Adipose tissue (tissue), 3 donors: ENCODE measurements at places on chromosomes 7 and 10. TPM values are rescaled to one million over a fixed set of nuclear protein-coding genes. Genes with fewer than 3 reads are reported as not detected.

STAMBPL1 gene
- 5.4 TPM for polyA plus RNA-seq

RAPGEF5 gene
- 7.0 TPM for polyA plus RNA-seq

CUBN gene
- 0.20 TPM for polyA plus RNA-seq

LRIT1 gene
- not detected for polyA plus RNA-seq

LIPK gene
- polyA plus RNA-seq = not detected

SH3PXD2A gene
- 3.0 TPM for polyA plus RNA-seq

CPVL gene
- 2.6 TPM for polyA plus RNA-seq

LIPF gene
- 298 TPM for polyA plus RNA-seq

CCNY gene
- polyA plus RNA-seq = 14.0 TPM

EXOC6 gene
- 5.6 TPM for polyA plus RNA-seq

C10orf53 gene
- polyA plus RNA-seq = not detected

CRHR2 gene
- 1.1 TPM for polyA plus RNA-seq

DNAH11 gene
- 0.30 TPM for polyA plus RNA-seq

CYP2C9 gene
- polyA plus RNA-seq = 1.7 TPM

SLC13A4 gene
- not detected for polyA plus RNA-seq

TACR2 gene
- 0.85 TPM for polyA plus RNA-seq

SPDYE6 gene
- not detected for polyA plus RNA-seq

VWA2 gene
- 0.68 TPM for polyA plus RNA-seq

ITGA8 gene
- 4.3 TPM for polyA plus RNA-seq

CPA5 gene
- not detected for polyA plus RNA-seq

CTAGE15 gene
- polyA plus RNA-seq = 0.03 TPM

HEPACAM2 gene
- 0.48 TPM for polyA plus RNA-seq

NKX2-3 gene
- 1.1 TPM for polyA plus RNA-seq

SLC16A9 gene
- polyA plus RNA-seq = 0.19 TPM

SEPTIN14 gene
- polyA plus RNA-seq = not detected

SLIT1 gene
- 0.18 TPM for polyA plus RNA-seq

DOCK1 gene
- 21.5 TPM for polyA plus RNA-seq

LRRC17 gene
- 1.2 TPM for polyA plus RNA-seq

MYH16 gene
- polyA plus RNA-seq = not detected

OR9A2 gene
- polyA plus RNA-seq = not detected

AKR1C2 gene
- polyA plus RNA-seq = 394 TPM

STAG3 gene
- polyA plus RNA-seq = 0.52 TPM

LRRC18 gene
- polyA plus RNA-seq = not detected

CLDN15 gene
- 22.9 TPM for polyA plus RNA-seq

TUBAL3 gene
- 0.22 TPM for polyA plus RNA-seq

MUC12 gene
- polyA plus RNA-seq = not detected

PGAM2 gene
- polyA plus RNA-seq = 2.1 TPM

SEPHS1 gene
- 43.0 TPM for polyA plus RNA-seq

CYP3A7 gene
- not detected for polyA plus RNA-seq

LRRD1 gene
- polyA plus RNA-seq = not detected

TMEM26 gene
- polyA plus RNA-seq = 0.34 TPM

BTBD16 gene
- polyA plus RNA-seq = 0.34 TPM

TMEM248 gene
- 35.2 TPM for polyA plus RNA-seq

FOXI2 gene
- 0.12 TPM for polyA plus RNA-seq

PAPOLB gene
- polyA plus RNA-seq = not detected
